Left ventricle myocardium inferior (tissue), 1 donor: ENCODE measurements at places on chromosomes 4 and X. TPM values are rescaled to one million over a fixed set of nuclear protein-coding genes. Genes with fewer than 3 reads are reported as not detected.

DNA sequence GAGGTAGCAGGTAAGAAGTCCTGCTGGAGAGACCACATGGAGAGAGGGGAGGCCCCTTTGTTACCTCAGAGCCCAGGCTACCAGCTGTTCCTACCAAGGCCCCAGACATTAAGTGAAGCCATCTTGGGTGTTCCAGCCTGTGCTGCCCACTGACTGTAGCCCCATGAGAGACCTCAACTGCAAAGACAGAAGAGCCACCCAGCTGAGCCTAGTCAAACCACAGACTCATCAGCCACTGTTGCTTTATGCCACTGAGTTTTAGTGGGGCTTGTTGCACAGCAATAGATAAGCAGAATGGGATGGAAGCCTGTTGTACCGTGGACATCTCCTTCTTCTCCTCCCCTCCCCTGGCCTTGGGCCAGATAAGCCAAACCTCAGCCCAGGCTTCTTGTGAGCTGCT lies 83.9 kb downstream of the ADRA2C start:
- no peak overlapping the region for H3K4me3 ChIP-seq
- no peak for DNase-seq
- peaks cover 72% of the 10 kb centered on the region for H3K27me3 ChIP-seq
- H3K27ac ChIP-seq: no peak overlapping the region
- no peaks in the 10 kb centered on the region for H3K4me1 ChIP-seq

- H3K4me3 ChIP-seq: peak overlapping the region; percentile 29
- peaks cover 87% of the 10 kb centered on the region for H3K4me1 ChIP-seq
- DNase-seq: no peak
- H3K27me3 ChIP-seq: no peaks in the 10 kb centered on the region
- H3K36me3 ChIP-seq: no peaks in the 10 kb centered on the region
These were observed 45.7 kb downstream of the ARHGAP10 start for GRCh38 chr4:147777456-147778091.

GRCh38 chr4:84063619-84064018 lies 435.5 kb downstream of the NKX6-1 start:
- no peak overlapping the region for H3K27ac ChIP-seq
- no peak for DNase-seq
- no peaks in the 10 kb centered on the region for H3K4me1 ChIP-seq
- H3K4me3 ChIP-seq: no peak overlapping the region

DNA sequence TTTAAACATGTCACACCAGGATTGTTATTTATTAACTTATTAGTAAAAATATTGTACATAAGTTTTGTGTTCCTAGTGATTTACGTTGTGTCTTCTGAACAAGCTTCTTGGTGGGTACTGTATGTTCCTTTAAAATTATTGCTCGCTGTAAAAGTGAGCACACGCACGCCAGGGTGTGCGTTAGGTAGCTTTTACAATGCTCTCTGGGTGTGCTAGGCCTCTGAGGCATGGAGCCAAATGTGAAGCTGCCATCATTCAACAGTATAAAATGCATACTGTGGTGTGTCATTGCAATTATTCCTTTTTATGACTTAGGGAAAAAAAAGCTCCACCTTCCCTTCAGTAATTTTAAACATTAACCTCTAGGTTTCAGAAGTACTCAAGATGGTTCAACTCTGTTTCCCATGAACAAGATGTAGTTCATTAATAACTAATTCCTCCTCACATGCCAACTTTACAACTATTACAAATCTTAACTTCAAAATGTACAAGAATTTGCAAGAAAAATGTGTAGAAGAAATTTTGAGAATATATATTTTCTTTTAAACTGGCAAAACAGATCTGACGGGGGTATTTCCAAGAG lies 42.4 kb downstream of the ATOH1 start:
- no peaks in the 10 kb centered on the region for H3K27me3 ChIP-seq
- no peaks in the 10 kb centered on the region for H3K4me1 ChIP-seq
- no peak overlapping the region for H3K27ac ChIP-seq
- no peak for DNase-seq
- H3K36me3 ChIP-seq: no peaks in the 10 kb centered on the region
- H3K4me3 ChIP-seq: no peak overlapping the region

- no peak for DNase-seq
- H3K27me3 ChIP-seq: no peaks in the 10 kb centered on the region
- no peak overlapping the region for H3K4me3 ChIP-seq
- H3K4me1 ChIP-seq: no peaks in the 10 kb centered on the region
- no peaks in the 10 kb centered on the region for H3K36me3 ChIP-seq
These were observed 137.1 kb downstream of the ARHGAP6 start for GRCh38 chrX:11528623-11529022.

Gene SULT1E1
- not detected for total RNA-seq

Gene CPZ
- total RNA-seq: 0.27 TPM

Gene CXCR3
- total RNA-seq: not detected

Gene BLTP1
- total RNA-seq: 32.2 TPM
